ENCODE measurements at places on chromosomes 13 and 19.

GRCh38 chr13:80469105-80469852, 128.4 kb upstream of the SPRY2 start:
- no peaks in the 10 kb centered on the region for H3K36me3 ChIP-seq
- no peak for DNase-seq
- H3K27ac ChIP-seq = no peak overlapping the region
- no peaks in the 10 kb centered on the region for H3K4me1 ChIP-seq

DNA sequence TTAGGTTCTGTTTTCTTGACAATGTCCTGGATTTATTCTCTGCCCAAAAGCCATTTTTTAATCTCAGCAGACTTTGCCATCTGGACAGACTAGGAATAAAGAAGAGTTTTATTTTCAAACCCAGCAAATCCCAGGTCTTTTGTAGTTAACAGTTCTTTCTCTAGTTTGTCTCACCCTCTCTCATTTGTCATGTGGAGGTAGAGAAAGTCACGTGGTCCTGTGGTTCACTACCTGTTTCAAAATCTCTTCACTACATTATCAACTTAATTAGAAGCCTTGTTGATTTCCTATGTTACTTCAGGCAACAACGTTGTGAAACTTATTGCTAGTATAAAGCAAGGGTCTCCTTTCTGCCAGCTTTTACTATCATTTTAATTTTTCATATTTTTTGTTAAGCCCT, 1222.6 kb downstream of the EFNB2 start:
- no peaks in the 10 kb centered on the region for H3K27me3 ChIP-seq
- H3K27ac ChIP-seq = no peak overlapping the region
- H3K36me3 ChIP-seq = no peaks in the 10 kb centered on the region
- H3K4me3 ChIP-seq = no peak overlapping the region
- no peaks in the 10 kb centered on the region for H3K4me1 ChIP-seq
- DNase-seq = no peak

GRCh38 chr19:6118043-6118442, 7.7 kb upstream of the RFX2 start:
- H3K27me3 ChIP-seq = peaks cover 52% of the 10 kb centered on the region
- no peak for DNase-seq
- H3K27ac ChIP-seq = no peak overlapping the region
- peaks cover 1% of the 10 kb centered on the region for H3K36me3 ChIP-seq
- H3K4me3 ChIP-seq = no peak overlapping the region
- H3K4me1 ChIP-seq = no peaks in the 10 kb centered on the region

DNA sequence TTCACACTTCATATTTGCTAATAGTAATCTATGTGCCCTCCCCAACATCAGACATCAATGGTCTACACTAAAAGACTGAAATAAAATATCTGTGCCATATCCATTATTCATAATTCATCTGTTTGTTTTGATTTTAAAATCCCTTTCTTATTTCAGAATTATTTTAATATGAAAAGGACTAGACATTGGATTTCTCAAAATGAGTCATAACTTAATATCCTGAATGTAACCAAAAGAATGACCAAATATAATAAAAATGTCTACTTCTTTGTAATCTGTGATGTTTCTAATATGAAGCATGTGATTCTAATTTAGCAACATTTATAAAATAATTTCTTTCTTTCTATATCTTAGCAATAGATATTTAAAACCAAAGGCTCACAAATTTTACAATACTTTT, 64.9 kb downstream of the MZT1 start:
- H3K27me3 ChIP-seq = peaks cover 34% of the 10 kb centered on the region
- no peak overlapping the region for H3K27ac ChIP-seq
- no peaks in the 10 kb centered on the region for H3K36me3 ChIP-seq
- no peak overlapping the region for H3K4me3 ChIP-seq

- no peaks in the 10 kb centered on the region for H3K4me1 ChIP-seq
- no peak overlapping the region for H3K4me3 ChIP-seq
- no peak for DNase-seq
- no peak overlapping the region for H3K27ac ChIP-seq
- H3K27me3 ChIP-seq = no peaks in the 10 kb centered on the region
Measured at GRCh38 chr13:89603187-89603586, 1744.3 kb upstream of the MIR17HG start.

GRCh38 chr13:47081246-47081645, 184.4 kb upstream of the HTR2A start:
- no peak overlapping the region for H3K4me3 ChIP-seq
- no peaks in the 10 kb centered on the region for H3K4me1 ChIP-seq
- H3K27ac ChIP-seq = no peak overlapping the region
- no peak for DNase-seq

- DNase-seq = no peak
- H3K4me3 ChIP-seq = no peak overlapping the region
- H3K27me3 ChIP-seq = no peaks in the 10 kb centered on the region
- no peaks in the 10 kb centered on the region for H3K36me3 ChIP-seq
- no peaks in the 10 kb centered on the region for H3K4me1 ChIP-seq
Measured at GRCh38 chr13:65453982-65454381, 1776.2 kb downstream of the PCDH9 start.

DNA sequence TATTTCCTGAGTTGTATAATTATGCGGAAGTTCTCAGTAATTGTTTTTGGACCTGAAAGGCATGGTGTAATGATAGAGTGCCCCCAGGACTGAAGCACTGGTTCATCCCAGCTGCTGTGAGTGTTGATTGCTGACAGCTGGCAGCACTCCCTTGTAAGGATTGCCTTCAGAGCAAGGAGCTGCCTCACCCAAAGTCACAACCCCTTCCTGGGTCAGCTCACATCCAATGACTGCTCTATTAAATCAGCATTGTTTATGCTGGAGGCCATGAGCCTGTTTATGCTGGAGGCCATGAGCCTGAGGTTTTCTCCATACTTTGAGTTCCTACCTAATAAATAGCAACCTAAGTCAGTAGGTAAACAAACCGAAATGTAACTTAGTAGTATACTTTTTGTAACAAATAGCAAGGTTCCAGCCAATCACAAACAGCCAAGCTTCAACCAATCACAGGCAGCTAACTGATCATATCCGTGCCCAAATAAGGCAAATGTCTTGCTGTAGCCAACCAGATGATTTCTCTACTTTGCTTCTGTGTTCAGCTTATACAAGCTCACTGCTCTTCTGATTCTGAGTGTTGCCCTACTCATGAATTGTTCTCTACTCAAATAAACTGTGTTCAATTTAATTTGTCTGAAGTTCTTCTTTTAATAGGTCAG, 11.7 kb upstream of the SPACA6 start:
- H3K4me3 ChIP-seq = no peak overlapping the region
- H3K27ac ChIP-seq = no peak overlapping the region
- H3K36me3 ChIP-seq = peaks cover 2% of the 10 kb centered on the region
- peaks cover 4% of the 10 kb centered on the region for H3K4me1 ChIP-seq
- no peak for DNase-seq

- H3K27ac ChIP-seq = no peak overlapping the region
- peaks cover 2% of the 10 kb centered on the region for H3K36me3 ChIP-seq
- no peak for DNase-seq
- no peaks in the 10 kb centered on the region for H3K27me3 ChIP-seq
- no peaks in the 10 kb centered on the region for H3K4me1 ChIP-seq
- H3K4me3 ChIP-seq = no peak overlapping the region
Measured at GRCh38 chr19:53626976-53627375, 4.8 kb upstream of the DPRX start.

DNA sequence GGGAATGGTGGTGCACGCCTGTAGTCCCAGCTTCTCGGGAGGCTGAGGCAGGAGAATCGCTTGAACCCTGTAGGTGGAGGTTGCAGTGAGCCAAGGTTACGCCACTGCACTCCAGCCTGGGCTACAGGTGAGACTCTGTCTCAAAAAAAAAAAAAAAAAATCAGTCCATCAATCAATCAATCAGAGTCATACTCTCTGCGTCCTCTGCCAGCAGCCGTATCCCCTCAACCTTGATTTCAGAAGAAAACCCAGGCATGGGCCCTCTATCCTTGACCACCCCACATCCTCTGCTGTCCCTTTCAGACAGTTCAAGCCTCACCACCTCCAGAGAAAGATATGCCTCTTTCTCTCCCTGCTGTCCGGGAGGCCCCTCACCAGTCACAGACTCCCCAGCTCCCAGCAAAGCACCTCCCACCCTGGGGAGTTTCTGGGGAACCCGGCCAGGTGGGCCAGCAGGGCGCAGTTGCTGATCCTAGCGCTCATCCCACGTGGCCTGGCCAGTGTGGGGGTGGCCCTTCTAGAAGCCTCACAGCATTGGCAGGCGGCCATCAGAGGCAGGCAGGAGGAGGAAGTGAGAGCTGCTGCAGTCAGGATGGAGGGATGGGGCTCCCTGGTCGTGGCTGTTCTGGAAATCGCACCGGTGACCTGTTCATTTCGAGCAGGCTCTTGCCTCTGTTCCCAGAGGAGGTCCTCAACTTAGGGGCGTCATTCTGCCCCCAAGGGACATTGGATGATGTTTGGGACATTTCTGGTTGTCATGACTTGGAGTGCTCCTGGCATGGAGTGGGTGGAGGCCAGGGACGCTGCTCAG, 10.2 kb upstream of the JSRP1 start:
- DNase-seq = no peak
- peaks cover 22% of the 10 kb centered on the region for H3K36me3 ChIP-seq
- H3K27me3 ChIP-seq = no peaks in the 10 kb centered on the region
- peaks cover 9% of the 10 kb centered on the region for H3K4me1 ChIP-seq
- no peak overlapping the region for H3K27ac ChIP-seq

All from central memory CD8-positive, alpha-beta T cell (primary cell).